Cerebellar cortex (tissue), 1 donor: ENCODE measurements at places on chromosomes 4 and X.
A peak's percentile ranks its signal among the peaks of the same experiment; 100 is the strongest.

GRCh38 chrX:56746996-56747395 lies 18.0 kb downstream of the NBDY start:
- no peak for DNase-seq

DNA sequence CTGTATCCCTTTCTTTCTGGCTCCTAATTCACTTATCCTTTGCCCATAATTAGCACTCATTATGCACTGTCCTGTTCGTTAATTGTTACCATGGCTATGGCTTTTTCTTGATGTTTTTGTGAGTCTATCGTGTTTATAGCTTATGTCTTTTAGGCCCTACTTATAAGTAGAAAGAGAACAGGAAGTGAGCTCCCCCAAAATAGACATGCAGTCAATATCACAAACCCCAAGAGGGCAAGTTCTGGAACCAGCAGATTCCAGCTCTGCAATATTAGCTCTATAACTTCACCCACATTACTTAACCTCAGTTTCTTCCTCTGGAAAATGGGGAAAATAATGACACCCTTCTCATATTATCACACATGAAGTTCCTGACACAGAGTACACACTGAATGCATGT lies 7.4 kb upstream of the HS3ST1 start:
- no peak for DNase-seq

DNA sequence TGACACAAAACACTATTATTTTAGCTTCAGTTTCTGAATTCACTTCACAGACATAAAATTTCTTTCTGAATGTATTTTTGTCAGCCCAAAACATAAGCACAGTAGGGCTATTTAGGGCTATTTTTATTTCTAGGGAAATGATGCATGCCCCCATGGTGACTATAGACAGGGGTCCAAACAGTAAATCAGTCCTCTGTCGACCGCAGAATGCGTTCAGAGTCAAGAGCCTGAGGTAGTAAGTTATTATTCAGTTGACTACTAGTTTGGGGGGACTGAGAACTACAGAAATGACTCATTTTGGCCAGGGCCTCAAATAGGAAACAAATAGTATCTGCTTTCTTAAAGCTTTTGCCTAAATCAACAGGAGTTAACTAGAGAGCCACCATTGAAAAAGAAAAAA lies 414.4 kb downstream of the AFF2 start:
- no peak for DNase-seq

- peak; percentile 37 for DNase-seq
Observed at GRCh38 chr4:22031423-22031822, 82.9 kb upstream of the KCNIP4 start.

DNA sequence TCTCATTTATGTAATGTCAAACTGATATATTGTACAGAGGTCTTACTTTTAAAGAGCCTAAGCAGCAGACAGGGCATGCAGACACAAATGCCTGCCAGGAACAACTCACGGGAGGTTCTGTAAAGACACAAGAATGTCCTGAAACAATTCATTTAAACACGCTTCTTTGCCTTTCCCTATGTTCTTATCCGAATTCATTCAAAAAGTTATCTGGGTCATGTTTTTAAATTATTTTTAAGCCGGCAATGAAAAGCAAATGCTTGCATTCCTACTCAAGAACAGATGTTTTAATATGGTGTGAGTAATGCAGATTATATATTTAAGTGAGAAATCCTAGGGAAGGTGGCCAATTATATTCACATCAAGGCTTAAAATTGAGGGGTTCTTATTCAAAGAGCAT lies 192.6 kb downstream of the PDGFC start:
- no peak for DNase-seq

- DNase-seq: no peak
Observed at GRCh38 chrX:23194885-23195554, 139.6 kb upstream of the PTCHD1 start.

DNA sequence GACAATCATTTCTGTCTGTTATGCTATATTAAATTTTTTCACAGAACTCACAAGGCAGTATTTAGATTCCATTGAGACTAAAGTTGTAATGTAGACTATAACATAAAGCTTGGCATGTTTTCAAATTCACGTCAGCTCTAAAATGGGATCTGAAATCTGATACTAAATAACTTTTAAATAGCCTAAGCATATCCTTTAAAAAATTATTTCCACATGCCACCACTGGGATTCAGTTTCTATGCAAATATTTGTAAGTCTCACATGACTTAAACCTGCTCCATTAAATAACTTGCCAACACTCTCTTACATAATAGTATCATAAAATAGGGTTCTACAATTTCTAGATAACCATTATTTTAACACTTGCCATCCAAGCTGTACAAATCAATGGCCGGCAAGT lies 32.4 kb downstream of the KLHL8 start:
- DNase-seq: no peak

DNA sequence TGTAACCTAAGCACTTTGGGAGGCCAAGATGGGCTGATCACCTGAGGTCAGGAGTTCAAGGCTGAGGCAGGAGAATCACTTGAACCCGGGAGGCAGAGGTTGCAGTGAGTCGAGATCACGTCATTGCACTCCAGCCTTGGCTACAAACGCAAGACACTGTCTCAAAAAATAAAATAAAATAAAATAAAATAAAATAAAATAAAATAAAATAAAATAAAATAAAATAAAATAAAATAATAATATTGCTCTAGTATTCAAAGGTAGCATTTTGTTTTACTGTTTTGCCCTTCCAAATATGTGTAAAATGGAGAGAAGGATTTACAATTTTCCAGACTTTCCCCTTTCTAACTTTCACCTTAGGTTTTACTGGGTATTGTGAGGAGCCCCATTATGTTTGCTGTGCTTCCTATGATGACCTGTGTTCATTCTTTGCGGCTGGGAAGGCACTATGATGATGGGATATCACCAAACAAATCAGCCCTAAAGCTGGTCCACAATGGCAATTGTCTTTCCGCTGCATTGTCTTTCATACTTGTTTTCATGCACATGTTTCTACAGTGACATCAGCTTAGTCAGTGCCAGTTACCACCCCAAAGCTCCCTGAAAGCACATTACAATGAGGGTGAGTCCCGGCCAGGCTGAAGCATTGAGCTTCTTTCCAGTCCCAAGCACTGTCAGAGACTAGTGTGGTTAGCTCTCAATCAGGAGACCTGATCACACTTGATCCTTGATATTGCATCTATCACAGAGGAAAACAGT lies 50.8 kb downstream of the DTHD1 start:
- DNase-seq: no peak

DNA sequence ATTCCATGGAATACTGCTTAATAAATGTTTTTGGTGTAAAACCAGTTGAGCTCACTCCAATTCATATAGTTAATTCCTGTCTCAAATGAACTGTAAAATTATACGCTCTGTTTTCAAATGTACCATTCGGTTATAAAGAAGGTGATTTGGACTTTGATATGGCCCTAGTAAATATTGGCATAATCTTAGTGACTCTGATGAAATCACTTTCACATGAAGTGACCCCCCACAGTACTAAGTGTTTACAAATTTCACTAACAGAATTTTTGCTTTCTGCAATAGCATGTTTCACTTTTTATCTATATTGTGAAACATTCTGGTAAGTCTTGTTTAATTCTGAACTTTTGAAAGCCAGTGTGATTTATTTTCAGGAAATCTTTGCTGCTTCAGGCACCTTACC lies 10.9 kb downstream of the GC start:
- no peak for DNase-seq

- no peak for DNase-seq
Observed at GRCh38 chrX:28609003-28609402, 21.8 kb downstream of the IL1RAPL1 start.

DNA sequence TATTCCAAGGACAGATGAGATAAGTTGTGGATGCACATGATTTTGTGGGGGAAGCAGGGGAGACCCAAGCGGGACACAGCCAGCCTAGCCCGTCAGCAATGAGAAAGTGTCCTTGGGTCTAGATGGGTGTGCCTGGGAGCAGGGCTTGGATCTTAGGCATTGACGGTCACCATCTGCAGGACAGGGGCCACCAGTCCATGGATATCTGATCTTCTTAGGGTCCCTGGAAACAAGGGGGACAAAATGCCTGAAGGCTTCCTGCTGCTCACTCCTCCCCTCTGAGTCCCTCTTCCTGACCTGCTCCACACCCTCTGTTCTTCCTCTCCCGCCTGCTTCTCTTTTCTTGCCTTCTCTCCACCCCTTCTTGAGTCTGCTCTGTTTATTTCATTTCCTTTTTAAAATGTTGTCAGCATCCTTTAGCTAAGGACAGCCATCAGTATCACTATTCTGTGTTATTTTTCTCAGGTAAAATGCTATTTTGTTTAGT lies 298.4 kb downstream of the RAPGEF2 start:
- DNase-seq: no peak

GRCh38 chr4:152158225-152158624 lies 377.7 kb downstream of the FBXW7 start:
- DNase-seq: no peak

GRCh38 chrX:154369449-154370299 lies 4.8 kb downstream of the FLNA start:
- peak; percentile 69 for DNase-seq

GRCh38 chrX:21948897-21949578 lies 8.5 kb downstream of the SMS start:
- no peak for DNase-seq

GRCh38 chrX:10773318-10773717 lies 152.9 kb upstream of the MID1 start:
- DNase-seq: no peak

DNA sequence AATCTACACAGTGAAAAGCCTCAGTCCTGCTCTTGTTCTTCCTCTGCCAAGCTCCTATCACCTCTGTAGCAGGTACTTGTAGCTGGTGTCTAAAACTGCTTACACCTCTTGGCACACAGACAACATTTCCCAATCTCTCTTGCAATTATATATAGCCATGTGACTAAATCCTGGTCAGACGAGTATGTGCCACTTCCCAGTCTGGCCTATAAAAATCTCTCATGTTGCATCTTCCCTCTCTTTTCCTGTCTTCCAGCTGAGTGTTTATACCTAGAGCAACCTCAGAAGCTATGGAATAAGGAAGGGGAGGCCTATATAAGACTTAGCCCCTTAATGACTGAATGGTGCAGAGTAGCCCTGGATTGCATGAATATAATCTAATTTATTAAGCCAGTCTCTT lies 105.8 kb downstream of the RNF150 start:
- DNase-seq: peak; percentile 36

DNA sequence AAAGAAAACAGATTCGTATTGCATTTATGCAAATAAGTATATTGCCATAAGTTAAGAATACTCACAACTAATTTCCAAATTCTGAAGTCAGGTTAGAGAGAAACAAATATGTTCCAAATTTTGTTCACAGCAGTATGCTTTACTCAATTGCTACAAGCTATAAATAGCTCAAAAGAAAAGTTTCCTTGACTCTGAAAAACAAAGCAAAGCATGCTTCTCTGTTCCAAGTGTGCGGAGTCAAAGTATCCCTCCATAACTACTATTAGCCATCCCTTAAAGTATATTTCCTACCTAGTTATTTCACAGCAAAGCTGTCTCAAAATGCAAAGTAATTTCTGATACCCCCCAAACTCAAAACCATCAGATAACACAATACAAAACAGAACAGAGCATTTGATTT lies 47.3 kb downstream of the MGST2 start:
- no peak for DNase-seq

GRCh38 chrX:105662248-105662647 lies 160.1 kb upstream of the NRK start:
- DNase-seq: no peak
